Pancreas (tissue), 10 donors: ENCODE measurements at places on chromosomes 1 and 21.

DNA sequence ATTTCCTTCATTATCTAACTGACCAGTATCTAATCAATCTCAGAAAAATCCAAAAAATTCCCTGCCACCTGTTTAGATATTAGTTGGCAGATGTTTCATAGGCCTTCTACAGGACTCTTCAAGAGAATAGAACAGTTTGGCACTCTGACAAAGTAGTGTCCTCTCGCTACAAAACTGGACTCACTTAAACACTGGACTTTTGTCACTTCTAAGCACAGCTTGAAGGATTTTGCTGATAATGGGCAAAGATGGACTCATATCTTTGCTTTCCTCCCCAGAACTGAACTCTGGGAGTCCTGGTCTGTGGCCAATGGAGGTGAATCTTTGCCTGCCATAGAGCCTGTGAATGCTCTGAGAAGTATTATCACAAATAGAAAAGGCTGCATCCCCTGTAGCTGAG lies 58.2 kb upstream of the ZNF326 start:
- no peak for DNase-seq

DNA sequence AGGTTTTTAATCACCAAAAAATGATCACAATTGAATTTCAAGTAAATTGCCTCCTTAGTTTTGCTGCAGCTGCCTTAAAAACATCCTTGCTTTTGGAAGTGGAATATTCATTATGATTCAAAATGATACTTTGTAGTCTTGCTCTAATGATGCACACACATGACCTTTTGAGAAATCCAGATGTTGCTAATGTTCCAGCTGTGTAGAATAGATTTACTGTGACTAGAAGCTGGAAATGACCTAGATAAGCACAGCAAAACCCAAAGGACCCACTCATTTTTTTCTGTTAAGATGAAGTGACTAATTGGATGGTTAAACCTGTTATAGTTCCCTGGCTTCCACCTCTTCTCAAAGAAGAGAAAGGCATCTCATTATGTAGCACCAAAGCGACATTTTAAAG lies 64.6 kb upstream of the RALGPS2 start:
- DNase-seq: no peak

GRCh38 chr1:168261390-168261789 lies 19.3 kb upstream of the TBX19 start:
- no peak for DNase-seq

DNA sequence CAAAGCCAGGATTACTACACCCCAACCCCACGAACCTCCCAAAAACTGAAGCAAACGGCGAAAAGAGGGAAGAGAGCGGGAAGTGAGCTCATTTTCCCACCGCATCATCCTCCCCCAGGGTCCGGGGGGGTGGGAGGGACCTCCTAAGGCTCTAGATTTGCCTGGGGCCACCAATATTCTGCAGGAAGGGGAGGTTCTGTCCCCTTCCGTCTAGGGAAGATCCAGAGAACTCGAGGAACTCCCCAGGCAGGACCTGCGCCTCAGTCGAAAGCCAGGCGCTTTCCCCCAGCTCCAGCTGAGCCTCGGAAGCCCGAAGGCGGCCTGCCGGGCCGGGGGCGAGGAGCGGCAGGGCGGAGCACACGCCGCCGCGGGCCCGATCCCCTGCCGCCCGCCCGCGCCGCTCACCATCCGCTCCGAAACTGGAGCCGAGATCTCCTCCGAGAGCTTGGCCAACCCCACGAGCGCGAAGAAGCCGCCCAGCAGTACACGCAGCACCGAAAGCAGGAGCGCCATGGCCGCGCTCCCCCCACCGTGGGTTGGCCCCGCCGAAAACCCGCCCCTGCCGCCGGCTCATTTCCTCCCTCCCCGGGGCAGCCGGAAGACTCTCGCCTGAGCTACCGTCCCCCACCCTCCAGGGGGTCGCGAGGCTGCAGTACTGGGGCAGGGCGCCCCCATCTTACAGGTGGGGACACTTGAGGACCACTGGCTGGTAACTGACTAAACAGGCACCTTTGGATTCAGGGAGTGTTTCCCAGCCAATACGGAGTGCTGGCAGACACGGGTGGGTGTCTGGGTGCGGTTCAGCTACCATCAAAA lies at the start of gene TMEM35B:
TSS of gene TMEM35B (minus strand) at position 555 of the 816 bp plus-strand sequence. CDS start at position 513, 42 bp downstream.
- peak; percentile 88 for DNase-seq

GRCh38 chr1:93414749-93415148 lies 33.2 kb upstream of the FNBP1L start:
- DNase-seq: no peak

DNA sequence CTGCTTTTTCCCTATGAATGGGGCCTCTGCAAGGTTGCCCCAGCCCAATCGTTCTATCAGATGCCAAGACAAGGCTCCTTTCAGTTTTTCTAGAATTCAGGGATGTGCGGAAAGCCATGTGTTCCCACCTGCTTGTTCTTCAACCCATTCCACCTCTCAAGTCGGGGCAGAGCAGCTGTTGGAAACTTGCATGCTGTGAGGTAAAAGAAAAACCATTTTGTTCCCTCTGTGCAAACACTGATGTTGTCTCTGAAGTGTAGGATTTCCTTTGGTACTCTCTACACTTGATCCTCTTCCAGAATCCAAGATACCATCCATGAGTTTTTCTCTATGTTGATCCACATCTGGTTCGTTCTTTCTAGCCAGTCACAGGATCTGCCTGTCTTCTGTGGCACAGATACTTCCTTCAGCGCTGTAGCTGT lies 7.3 kb downstream of the IER5 start:
- no peak for DNase-seq

GRCh38 chr1:239676522-239677273 lies 290.3 kb downstream of the CHRM3 start:
- no peak for DNase-seq

- DNase-seq: no peak
Observed at GRCh38 chr1:100862591-100862990, 32.1 kb downstream of the EXTL2 start.

GRCh38 chr21:25925064-25925800 lies 190.5 kb downstream of the GABPA start:
- no peak for DNase-seq

DNA sequence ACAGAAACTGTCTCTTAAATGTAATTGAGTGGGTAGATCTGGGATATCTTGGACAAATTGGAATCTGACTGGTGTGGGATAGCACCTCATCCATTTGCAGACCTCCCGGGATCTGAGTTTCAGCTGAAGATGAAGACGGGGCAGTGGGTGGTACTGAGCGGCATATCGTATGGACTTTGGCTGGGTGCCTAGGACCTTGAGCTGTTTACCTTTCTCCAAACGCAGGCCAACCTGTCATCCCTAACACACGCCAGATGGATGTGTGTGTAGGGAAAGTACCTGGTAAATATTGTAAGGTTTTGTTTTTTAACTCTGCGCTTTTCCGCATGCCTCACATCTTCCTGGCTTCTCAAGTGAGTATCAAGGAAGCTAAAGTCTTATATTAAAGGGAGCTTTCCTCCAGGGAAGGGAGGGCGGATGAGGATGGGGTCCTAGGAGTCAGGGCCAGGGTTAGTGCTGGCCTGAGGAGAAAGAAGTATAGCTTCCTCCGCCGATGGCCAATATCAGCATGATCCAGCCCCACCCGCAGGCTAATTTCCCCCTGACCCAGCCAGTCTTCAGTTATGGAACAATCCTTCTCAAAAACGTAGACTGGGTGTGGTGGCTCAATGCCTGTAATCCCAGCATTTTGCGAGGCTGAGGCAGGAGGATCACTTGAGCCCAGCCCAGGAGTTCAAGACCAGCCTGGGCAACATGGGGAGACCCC lies 26.2 kb downstream of the ATP8B2 start:
- no peak for DNase-seq
